Smooth muscle cell of the umbilical artery (primary cell): ENCODE measurements at places on chromosomes 3 and 15. TPM values are rescaled to one million over a fixed set of nuclear protein-coding genes. Genes with fewer than 3 reads are reported as not detected.

GREM1 gene
- 41.6 and 185 TPM in 2 replicates for total RNA-seq

NR2F2 gene
- 4.8 and 27.3 TPM in 2 replicates for total RNA-seq

KIF23 gene
- total RNA-seq, result 8.3 and 40.1 TPM in 2 replicates

MGLL gene
- total RNA-seq, result 8.9 and 25.0 TPM in 2 replicates

BBS4 gene
- 20.8 and 21.5 TPM in 2 replicates for total RNA-seq

WDR93 gene
- under 0.01 TPM in 1 of 2 replicates, not detected in the other for total RNA-seq
